Right kidney (tissue), 9 donors: ENCODE measurements at places on chromosomes 5 and 9.

GRCh38 chr5:21895766-21896350 lies 957.3 kb downstream of the CDH12 start:
- DNase-seq: no peak

- no peak for DNase-seq
Measured at GRCh38 chr5:153626836-153627235, 136.4 kb downstream of the GRIA1 start.

DNA sequence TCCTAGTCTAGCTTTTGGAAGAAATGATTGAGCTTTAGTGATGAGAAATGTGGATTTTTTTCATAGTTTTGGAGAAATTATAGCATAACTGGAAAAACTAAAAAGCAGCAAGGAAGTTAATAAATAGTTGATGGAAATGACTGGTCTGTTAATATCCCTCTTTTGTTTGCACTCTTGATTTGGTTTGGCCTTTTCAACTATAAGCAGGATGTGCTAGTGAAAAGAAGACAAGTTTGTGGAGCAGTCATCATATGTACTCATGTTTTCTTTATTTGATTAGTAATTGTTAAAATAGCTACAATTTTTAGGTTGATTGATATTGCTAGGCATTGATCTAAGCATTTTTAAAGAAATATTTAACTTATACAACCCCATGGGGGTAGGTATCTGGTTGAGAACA lies 374.7 kb downstream of the TAF11L14 start:
- DNase-seq: no peak

GRCh38 chr9:36940500-36940853 lies 93.6 kb downstream of the PAX5 start:
- no peak for DNase-seq

DNA sequence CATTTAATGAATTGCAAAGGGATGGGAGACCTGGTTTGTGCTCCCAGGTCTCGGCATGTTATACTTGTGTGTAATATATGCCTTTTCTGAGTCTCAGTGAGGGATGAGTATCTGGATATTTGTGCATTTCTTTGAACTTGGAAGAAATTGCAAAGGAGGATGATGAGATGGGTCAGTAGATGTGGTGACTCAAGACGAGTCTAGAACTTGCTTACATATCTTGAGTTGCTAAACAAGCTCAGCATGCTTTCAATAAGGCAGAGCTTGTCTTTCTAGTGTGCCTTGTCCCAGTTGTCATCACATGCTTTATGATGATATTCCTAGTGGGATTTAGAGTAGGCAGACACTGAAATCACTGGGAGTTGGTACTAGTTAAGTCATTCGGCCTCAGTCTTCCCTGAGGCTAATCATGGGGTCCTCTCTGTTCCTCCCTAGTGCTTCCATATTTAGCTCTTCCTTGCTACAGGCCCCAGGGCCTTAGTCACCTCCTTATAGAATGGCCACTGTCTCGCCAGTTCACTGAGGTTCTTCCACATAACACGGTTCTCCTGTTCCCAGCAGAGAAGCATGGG lies 222.3 kb downstream of the ARRDC3 start:
- DNase-seq: no peak

GRCh38 chr5:74372051-74372450 lies 268.5 kb downstream of the ENC1 start:
- DNase-seq: no peak

GRCh38 chr5:36392818-36393217 lies 91.1 kb upstream of the RANBP3L start:
- DNase-seq: no peak
